Stimulated activated CD8-positive, alpha-beta memory T cell treated with anti-CD3 and anti-CD28 coated beads, Interleukin-7, amount 100 ng/mL, for 1 hour (primary cell): ENCODE measurements at places on chromosomes 3 and 15.

- DNase-seq = no peak
These were observed 27.8 kb downstream of the CHP1 start for GRCh38 chr15:41258750-41259471.

GRCh38 chr3:15186101-15186476, 20.0 kb upstream of the CAPN7 start:
- no peak for DNase-seq

- DNase-seq = no peak
These were observed 44.1 kb downstream of the LIPC start for GRCh38 chr15:58475573-58476524.

DNA sequence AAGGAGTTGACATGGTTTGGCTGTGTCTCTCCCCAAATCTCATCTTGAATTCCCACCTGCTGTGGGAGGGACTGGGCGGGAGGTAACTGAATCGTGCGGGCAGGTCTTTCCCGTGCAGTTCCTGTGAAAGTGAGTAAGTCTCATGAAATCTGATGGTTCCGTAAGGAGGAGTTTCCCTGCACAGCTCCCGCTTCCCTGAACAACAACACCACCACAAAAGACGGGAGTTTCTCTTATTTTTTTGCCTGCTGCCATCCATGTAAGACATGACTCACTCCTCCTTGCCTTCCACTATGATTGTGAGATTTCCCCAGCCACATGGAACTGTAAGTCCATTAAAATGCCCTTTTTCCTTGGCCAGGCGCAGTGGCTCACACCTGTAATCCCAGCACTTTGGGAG, 22.7 kb downstream of the XXYLT1 start:
- DNase-seq = no peak

DNA sequence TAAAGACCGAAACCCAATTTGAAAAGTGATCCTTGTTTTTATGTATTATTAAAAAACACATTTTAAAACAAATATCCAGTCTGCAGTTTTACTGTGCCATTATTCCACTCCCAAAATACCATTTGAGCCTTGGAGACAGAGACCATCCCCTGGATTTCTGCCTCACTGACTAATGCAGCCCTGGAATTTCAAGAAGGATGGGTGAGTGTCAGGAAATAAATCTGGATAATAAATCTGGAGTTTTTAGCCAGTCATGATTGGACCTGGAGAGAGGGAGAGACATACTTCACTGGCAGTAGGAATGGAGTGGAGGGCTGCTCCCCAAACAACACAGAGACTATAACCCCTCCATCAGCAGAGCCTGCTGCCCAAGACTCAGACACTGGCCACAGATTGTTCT, 123.3 kb downstream of the MYLK start:
- DNase-seq = no peak

DNA sequence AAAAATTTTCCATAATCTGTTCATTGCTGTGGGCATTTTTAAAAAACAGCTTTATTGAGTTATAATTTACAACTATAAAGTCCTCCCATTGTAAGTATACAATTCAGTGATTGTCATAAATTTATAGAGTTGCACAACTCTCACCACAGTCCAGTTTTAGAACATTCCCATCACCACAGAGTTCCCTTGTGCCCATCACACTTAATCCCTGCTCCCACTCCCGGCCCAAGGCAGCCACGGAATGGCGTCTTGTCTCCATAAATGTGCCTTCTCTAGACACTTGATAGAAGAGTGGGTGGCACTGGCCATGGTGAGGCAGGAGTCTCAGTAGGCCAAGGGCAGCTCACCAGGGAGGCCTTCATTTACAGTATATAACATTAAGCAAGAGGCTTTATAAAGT, 6.3 kb downstream of the TSEN2 start:
- no peak for DNase-seq

DNA sequence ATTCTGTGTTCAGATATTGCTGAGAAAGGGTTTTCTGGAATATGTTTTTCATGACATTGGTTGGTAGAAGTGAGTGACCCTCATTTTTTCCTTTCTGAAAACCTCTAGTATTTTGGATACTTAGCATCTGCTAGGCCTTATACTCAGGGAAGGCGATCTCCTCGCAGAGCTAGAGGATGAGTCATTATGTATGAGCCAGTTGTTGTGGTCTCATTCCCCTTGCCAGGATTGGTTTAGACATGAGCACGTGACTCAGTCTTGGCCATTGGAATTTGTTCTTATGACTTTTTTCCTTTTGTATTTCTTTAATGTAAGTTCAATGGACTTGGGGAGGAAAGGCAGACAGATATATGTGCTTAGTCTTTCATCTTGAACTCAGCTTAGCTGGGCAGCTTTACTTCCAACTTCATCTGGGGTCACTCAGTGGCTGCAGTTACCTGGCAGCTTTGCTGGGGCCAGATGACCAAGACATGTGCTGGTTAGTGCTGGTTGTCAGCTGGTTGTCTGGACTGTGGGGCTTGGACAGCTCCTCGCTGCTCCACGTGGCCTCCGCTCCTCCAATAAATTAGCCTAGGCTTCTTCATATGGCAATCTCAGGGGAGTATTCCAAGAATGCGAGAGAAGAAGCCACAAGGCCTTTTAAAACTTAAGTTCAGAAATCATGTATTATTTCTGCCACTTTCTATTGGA, 207.5 kb downstream of the IL20RB start:
- DNase-seq = no peak

DNA sequence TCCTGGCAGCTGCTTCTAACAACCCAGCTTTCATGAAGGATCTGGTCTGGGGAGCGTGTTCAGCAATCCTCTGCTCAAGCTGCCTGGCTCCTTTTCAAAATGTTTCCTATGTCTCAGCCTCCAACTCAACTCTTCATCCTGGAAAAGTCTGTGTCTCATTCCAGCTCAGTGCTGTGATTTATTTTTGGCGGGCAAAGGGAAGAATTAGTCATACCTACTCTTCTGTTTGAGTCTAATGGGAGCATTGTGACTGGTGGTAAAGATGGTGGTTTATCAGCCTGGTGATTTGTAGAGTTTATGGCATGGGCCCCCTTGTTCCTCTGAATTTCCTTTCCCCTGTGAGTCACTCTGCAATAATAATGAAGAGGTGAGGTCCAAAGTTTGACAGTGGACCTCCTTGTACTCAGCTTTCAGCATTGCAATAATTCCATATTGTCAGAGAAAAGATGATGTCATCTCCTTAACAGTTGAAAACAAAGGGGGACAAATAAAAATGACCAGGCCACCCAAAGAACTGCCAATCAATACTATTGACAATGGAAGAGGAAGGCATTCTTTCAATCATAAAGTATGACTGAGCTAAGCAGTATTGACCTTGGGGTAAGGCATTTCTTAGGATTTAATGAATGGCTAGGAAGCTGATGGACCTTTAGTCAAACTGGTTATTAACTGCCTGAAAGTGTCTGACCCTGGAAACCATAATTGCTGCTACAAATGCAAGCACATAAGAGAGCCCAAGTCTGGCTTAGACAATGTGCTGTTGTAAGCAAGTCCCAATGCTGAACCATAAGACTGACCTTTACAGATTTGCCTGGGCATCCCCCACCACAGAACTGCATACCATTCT, 204.7 kb upstream of the MCTP2 start:
- no peak for DNase-seq

DNA sequence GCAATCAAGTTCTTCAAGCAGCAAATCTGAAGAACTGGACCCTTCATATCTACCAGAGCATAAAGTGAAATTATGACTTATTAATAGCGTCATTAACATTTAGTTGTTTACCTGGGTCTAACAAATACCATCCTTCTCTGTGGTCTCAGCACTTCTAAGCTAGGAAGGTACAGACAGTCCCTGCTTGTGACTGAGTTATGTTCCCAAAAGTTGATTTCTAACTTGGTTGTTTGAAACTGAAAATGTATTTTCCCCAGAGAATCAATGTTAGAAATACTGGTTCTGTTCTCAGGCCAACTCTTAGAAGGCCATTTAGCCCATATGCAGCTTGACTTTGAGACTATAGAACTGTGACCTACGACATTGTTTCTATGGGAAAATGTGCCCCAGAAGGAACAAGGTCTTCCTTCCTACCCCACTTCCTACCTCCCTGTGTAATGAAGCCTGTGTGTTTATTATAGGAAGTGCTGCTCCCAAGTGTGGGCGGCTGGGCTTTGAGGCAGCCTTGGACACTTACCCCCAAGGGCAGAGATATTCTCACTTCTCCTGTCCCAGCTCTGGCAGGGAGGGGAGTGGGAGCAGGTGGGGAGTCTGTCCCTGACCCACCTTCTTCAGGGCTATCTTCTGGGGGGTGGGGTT, 12.2 kb upstream of the MAPK6 start:
- no peak for DNase-seq

DNA sequence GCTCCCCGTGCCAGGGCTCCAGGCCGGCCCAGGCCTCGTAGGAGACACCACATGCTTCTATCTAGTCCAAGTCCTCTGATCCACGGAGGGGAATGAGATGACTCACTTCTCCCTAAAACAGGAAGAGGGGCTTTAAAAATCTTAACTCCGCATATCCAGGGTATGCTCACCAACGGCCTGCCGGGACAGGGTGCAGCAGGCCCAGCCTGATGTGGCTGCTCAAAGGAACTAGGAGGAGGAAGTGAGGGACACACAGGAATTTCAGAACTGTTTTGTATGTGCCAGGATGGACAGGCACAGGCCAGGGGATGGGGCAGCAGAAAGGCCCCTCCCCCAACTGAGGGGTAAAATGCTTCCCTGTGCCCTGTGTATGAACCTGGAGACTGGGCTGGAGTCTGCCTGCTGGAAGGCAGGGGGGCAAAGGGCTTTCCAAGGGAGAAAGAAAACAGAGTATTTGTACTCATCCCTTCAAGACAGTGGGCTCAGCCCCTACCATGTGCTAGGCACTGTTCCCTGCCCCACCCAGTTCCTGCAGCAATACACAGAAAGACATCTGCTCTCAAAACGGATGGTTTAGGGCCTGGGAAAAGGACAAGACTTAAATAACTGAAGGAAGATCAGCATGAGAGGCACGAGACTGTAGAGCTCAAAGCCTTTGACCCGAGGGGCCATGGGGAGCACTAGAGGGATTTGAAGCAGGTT, 22.1 kb downstream of the CHDH start:
- DNase-seq = no peak

GRCh38 chr15:66773129-66773873, 71.3 kb downstream of the SMAD6 start:
- DNase-seq = no peak

GRCh38 chr3:108780235-108780634, 23.0 kb upstream of the RETNLB start:
- DNase-seq = no peak

- no peak for DNase-seq
These were observed 236.4 kb downstream of the UACA start for GRCh38 chr15:70526974-70527325.

DNA sequence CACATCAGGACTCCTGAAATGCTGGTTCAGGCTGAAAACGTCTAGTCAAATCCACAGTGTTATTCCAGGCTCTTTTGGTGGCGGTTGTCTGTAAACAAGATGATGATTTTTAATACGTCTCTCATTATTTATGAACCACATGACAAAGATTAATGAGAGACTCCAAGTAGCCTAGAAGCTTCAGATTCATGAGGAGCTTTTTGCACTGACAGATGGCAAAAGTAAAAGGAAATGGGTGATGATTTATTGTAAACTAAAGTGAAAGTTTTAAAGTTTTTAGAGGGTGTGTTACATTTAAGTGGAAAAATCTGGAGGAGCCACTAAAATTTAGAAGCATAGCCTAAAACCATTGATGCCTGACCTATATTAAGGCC, 77.0 kb downstream of the BBX start:
- no peak for DNase-seq

GRCh38 chr15:59039225-59039624, 51.8 kb downstream of the RNF111 start:
- DNase-seq = no peak

DNA sequence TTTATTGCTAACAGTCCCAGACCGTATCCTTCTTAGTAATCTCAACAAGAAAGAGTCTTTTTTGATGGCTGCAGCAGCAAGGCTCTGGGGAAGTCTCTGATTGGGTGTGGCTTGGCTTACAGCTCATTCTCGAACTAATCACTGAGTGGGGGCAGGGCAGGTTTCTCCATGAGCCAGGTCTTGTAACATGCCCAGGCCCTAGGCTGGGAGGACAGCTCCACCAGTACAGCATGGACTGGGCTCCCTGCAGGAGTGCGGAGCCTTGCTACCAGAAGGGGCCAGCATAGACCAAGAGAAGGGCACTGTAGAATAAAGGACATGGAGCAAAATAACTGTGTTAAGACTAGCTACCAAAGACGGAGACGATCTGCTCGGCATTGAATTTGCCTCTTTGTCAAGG, 7.2 kb downstream of the CD276 start:
- no peak for DNase-seq

- no peak for DNase-seq
These were observed 339.8 kb downstream of the EPHA3 start for GRCh38 chr3:89447243-89447642.

- DNase-seq = no peak
These were observed 110.6 kb downstream of the MAGI1 start for GRCh38 chr3:65928110-65928509.

GRCh38 chr3:164486150-164486549, 592.1 kb downstream of the SI start:
- no peak for DNase-seq
